ENCODE measurements at places on chromosomes 2 and 18.
A peak's percentile ranks its signal among the peaks of the same experiment; 100 is the strongest.

DNA sequence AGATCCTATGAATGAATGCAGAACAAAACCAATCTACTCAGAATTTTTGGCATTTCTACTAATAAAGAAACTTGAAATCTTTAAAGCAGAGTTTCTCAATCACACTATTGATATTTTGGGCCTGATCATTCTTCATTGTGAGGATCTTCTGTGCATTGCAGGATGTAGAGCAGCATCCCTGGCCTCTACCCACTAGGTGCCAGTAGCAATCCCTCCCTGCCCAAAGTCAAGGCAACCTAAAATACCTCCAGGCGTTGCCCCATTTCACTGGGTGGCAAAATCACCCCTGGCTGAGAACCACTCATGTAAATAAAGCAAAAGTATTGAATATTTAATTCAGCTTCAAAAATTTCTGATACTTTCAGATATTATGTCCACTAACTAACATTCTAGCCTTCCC lies 213.0 kb downstream of the SP3 start:
- ATAC-seq = no peak

DNA sequence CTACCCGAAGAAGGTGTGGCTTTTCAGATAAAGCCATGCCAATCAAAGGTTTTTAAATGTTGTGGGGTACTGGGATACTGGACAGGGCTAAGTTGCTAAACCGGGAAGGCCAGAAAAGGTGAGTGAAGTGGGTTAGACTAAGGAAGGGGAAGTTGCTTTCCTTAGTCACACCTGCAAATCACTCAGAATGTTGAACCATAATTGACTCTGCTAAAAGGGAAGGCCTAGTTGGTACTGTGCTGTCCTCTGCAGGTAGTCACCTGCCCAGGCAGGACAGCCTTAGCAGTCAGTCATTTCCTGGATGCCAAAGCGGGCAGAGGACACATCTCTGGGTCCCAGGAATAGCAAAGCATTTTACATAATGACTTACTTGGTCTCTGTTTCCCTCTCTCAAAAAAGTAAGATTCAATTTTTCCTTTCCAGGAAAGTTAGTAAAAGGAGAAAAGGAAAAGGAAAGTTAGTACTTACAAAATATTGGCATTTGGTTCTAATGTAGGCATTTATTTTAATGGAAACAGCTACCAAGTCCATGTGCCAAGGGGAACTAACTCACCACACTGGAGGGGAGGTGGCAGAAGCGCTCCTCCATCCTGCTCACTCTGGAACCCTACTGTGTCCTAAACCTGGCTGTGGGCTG lies 60.3 kb downstream of the RFTN2 start:
- ATAC-seq = no peak

GRCh38 chr2:59947917-59948541 lies 605.4 kb downstream of the BCL11A start:
- ATAC-seq = no peak

- ATAC-seq = no peak
Measured at GRCh38 chr2:50953021-50953420, 78.9 kb downstream of the NRXN1 start.

DNA sequence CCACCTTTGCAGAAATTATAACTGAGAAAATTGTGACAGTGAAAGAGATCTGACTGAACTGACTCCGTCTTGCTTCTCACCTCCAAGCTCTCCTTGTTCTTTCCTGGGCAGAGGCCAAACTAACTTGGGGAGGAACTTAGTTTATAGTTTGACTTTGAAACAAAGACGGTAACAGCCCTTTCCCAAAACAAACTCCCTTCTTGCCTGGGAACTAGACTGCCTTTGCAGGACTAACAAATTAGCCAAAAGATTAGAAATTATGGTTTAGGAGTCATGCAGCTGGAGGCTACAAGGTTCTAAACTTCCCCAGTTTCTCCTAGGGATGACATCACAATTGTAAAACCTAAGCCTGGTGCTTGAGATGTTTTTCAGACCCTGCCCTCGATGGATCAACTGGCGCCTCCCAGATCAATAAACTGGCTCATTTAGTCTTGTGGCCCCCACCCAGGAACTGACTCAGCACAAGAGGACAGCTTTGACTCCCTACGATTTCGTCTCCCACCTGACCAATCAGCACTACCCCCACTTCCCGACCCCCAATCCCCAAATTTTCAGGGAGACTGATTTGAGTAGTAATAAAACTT lies 137.7 kb downstream of the ALPK2 start:
- no peak for ATAC-seq

DNA sequence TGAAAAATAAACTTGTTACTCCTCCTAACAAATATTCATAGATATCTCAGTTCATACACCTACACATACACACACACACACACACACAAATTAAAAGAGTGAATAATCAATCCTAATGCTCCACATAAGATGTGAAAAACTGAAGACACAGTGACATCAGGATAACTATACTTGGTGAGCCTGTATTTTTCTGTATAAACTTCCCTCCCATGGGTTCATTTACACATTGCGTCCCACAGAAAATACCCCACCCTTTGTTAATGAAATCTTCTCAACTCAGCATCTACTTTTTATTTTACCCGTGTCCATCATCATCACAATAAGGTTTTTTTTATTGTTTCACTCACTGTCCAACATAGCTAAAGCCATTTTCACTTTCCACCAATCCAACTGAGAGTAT lies 60.4 kb downstream of the CD226 start:
- ATAC-seq = no peak

GRCh38 chr2:75728614-75729419 lies 18.1 kb upstream of the GCFC2 start:
- no peak for ATAC-seq

DNA sequence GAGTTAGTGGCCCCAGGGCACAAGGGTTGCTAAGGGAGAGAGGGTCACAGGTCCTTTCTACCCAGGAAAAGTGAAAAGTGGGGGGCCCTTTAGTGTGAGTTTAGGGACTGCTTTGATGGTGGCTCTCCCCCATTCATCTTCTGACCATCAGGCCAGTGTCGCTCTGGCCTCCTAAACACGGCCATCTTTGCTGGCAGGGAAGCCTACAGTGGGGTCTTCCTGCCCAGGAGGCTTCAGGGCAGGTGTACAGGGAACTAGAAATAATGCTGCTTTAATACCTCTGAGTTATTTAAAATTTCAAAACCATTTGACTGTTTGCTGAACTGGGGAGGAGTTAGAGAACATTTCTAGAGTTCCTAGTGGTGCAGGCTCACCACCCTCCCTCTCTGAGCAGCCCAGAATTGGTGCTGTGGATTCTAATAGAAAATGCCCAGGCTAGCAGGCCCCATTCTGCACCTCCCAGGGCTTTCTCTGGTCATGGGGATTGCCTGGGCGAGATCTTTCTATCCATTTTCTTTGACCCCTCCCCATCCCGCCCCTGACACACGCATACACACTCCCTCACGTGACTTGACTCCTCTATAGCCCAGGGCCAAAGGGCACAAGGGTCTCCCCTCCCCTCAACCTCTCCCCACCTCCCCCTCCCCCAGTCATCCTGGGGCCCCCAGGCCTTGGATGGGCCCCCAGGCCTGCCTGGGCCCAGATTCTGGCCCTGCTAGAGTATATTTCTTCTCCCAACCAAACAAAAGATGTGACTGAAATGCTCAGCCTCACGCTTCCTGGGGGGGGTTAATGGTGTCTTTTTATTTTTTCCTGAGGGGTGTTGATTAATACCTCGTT lies 3.1 kb downstream of the PKDCC start:
- ATAC-seq = peak; percentile 13

- no peak for ATAC-seq
Measured at GRCh38 chr2:47626664-47627063, 156.3 kb upstream of the MSH6 start.

DNA sequence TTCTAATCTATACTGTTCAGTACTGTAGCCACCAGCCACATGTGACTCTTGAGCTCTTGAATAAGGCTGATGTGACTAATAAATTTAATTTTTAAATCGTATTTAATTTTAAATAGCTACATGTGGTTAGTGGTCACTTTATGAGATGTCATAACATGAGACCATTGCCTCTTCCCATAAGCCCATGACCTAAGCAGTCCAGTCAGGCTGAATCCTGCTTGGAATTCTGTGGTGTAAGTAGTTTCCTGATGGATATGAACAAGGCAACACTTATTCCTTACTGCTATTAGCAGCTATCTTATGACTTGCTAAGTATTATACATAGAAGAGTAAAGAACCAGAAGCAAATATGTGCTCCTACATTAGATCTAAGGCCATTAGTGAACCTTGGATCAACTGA lies 150.0 kb downstream of the DIS3L2 start:
- no peak for ATAC-seq

DNA sequence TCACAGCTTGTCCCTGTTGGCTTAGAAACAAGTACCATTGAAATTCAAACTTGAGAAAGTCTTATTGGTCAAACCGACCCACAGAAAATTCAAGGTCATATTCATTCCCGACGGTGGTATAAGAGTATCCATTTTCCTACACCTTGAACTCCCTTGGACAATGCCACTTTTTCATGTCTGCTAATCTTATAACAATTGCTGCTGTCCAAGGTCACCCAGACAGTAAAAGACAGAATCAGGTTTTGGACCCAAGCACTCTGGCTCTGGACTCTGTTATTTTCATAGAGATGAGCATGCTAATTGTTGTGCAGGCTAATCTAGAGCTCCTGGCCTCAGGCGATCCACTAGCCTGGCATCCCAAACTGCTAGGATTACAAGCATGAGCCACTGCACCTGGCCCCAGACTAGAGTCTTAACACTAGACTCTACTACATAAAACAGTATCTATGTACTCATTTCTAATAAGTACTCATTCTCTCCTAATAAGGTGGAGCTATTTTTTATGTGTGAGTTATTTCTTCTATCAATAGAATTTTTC lies 57.8 kb downstream of the C2orf76 start:
- ATAC-seq = no peak

DNA sequence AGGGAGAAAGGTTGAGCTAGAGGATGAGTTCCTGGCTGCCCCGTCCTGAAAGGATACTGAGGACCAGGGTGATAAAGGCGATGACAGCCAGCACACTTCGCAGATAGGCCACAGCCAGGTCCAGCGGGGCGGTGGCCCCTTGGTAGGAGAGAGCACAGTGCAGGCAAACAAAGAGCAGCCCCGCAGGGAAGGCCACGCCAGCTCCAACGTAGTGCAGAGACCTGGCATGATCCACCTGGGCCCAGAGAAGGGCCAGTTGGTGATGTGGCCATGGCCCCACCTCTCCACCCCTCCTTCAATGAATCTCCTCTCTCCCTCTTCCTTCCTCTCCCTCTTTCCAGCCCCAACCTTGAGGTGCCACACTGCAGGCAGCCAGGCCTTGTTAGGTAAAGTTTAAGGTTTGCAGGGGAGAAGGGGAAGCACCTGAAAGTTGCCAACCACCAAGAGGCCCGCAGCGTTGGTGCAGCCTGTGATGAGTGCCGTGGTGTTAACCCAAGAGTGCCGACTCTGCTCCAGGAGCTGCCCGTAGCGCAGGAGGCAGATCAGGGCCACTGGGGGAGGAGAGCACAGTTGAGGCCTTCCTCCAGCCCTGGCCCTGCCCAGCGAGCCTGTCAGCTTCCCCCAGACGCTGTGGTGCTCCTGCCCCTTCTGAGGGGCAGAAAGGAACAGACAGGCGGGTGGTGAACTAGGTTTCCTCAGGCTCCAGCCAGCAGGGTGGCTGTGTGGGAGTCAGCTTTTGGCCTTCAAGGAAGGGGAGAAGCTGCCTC lies 2.8 kb downstream of the TMEM150A start:
- ATAC-seq = no peak

- ATAC-seq = no peak
Measured at GRCh38 chr2:569681-570080, 107.5 kb downstream of the TMEM18 start.

- no peak for ATAC-seq
Measured at GRCh38 chr2:108935271-108935741, 53.7 kb downstream of the EDAR start.

- no peak for ATAC-seq
Measured at GRCh38 chr2:3291750-3292149, 85.9 kb downstream of the EIPR1 start.

- no peak for ATAC-seq
Measured at GRCh38 chr2:12903272-12903671, 186.5 kb downstream of the TRIB2 start.

GRCh38 chr2:238893349-238894000 lies 45.6 kb downstream of the TWIST2 start:
- no peak for ATAC-seq

DNA sequence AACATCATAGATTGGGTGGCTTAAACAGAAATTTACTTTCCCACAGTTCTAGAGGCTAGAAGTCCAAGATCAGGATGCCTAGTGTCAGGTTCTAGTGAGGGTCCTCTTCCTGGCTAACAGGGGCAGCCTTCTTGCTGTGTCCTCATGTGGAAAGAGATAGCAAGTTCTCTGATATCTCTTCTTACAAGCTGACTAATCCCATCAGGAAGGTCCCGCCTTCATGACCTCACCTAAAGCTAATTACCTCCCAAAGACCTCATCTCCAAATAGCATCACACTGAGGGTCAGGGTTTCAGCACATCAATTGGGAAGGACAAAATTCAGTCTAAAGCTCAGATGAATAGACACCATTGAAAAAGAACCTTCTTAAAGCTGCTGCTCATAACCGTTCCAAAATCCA lies 22.9 kb downstream of the ACVR1 start:
- no peak for ATAC-seq

GRCh38 chr2:170475878-170476277 lies 239.3 kb upstream of the SP5 start:
- no peak for ATAC-seq

- no peak for ATAC-seq
Measured at GRCh38 chr2:185787227-185788145, 48.9 kb downstream of the FSIP2 start.

- no peak for ATAC-seq
Measured at GRCh38 chr2:27431395-27431794, 3.0 kb downstream of the NRBP1 start.

GRCh38 chr18:31929273-31929672 lies 13.7 kb downstream of the TRAPPC8 start:
- no peak for ATAC-seq

- ATAC-seq = peak; percentile 73
Measured at GRCh38 chr2:53744395-53745065, 23.1 kb upstream of the CHAC2 start.

- ATAC-seq = no peak
Measured at GRCh38 chr2:168710754-168711467, 91.5 kb upstream of the NOSTRIN start.

DNA sequence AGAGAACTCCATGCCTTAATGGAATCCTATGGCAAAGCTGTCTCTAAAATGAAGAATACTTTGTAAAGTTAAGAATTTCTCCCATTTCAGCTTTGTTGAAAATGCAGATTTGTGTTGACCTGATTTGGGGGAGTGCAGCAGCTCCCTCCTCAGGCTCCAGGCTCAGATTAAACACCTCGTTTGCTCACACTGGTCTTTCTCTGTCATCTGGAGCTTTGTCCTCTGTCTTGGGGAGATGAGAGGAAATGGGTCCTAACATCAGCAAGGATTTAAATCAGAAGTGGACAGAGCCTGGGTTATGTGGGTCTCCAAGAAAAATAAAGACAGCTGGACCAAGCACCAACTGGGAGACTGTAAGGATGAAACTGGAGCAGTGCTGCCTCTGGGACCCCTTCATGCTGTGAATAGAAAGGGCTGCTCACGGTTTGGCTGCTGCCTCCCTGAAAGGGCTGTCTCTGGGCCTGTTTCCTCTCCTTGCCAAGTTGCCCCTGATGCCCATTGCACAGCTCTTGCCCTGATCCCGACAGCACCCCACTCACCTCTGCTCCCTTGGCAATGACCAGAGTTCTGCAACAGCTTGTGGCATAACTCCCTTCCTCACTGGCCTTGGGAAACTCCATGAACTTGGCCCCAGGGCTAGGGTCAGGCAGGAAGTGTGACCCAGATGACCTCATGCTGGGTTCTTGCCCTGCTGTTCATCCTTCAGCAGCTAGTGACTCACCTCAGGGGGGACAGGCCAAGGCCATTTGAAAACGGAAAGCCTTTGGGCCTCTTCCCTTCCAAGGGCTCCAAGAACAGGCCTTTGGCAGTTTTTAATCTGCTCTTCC lies 197.2 kb downstream of the CYP26B1 start:
- ATAC-seq = peak; percentile 92

Data from gastroesophageal sphincter (tissue), 4 donors.